ENCODE measurements at places on chromosomes 7 and 10. TPM values are rescaled to one million over a fixed set of nuclear protein-coding genes. Genes with fewer than 3 reads are reported as not detected.

Gene SPDYE18
- not detected for total RNA-seq

Gene FXYD4
- not detected for total RNA-seq

Gene EPO
- total RNA-seq = not detected

Gene TMEM176B
- total RNA-seq = 5.8 TPM

Gene CALCR
- 5.1 TPM for total RNA-seq

Gene CNPY1
- 0.46 TPM for total RNA-seq

Gene OR2A7
- 0.69 TPM for total RNA-seq

Gene PDE1C
- total RNA-seq = 19.6 TPM

Gene PAPOLB
- 1.8 TPM for total RNA-seq

Gene OPALIN
- not detected for total RNA-seq

Gene NPC1L1
- not detected for total RNA-seq

Gene NME8
- not detected for total RNA-seq

Gene CCDC3
- total RNA-seq = 16.6 TPM

Gene ARID5B
- 27.9 TPM for total RNA-seq

Gene HOXA13
- total RNA-seq = not detected

Gene DTX2
- 3.0 TPM for total RNA-seq

Gene PIK3CG
- 1.8 TPM for total RNA-seq

Gene SUPV3L1
- 35.1 TPM for total RNA-seq

Gene KCND2
- total RNA-seq = 137 TPM

Gene NUTM2A
- 2.3 TPM for total RNA-seq

Gene TAF3
- total RNA-seq = 4.2 TPM

Gene NAT16
- total RNA-seq = 2.1 TPM

Gene GIMAP7
- 3.7 TPM for total RNA-seq

Gene THSD7A
- 30.4 TPM for total RNA-seq

Gene AKR1C4
- not detected for total RNA-seq

Gene CALML3
- 0.69 TPM for total RNA-seq

Gene SFTPA2
- total RNA-seq = not detected

Gene SFXN3
- total RNA-seq = 37.4 TPM

Gene PLEKHA8
- 28.4 TPM for total RNA-seq

Gene PRTFDC1
- 31.8 TPM for total RNA-seq

Gene CLDN3
- 0.69 TPM for total RNA-seq

Gene AMZ1
- total RNA-seq = 4.4 TPM

Gene AOC1
- total RNA-seq = not detected

Gene KNDC1
- 18.5 TPM for total RNA-seq

Gene SLC26A5
- 0.46 TPM for total RNA-seq

Gene PCBD1
- 27.0 TPM for total RNA-seq

Gene CPA5
- not detected for total RNA-seq

Gene SEMA3C
- 74.7 TPM for total RNA-seq

Gene ABCC2
- 1.6 TPM for total RNA-seq

Gene SORCS1
- total RNA-seq = 30.2 TPM

Gene SSC4D
- total RNA-seq = 1.6 TPM

Gene DRGX
- total RNA-seq = 0.23 TPM

Gene PDGFA
- 52.6 TPM for total RNA-seq

Gene CHAT
- 2.3 TPM for total RNA-seq

Gene CRHR2
- total RNA-seq = 1.6 TPM

Gene SLC16A12
- 3.9 TPM for total RNA-seq

Gene DYNC1I1
- total RNA-seq = 51.2 TPM

Gene GIMAP4
- 10.8 TPM for total RNA-seq

Gene C10orf143
- total RNA-seq = 1.4 TPM

Gene PNPLA8
- 81.4 TPM for total RNA-seq

Gene PNLIPRP1
- not detected for total RNA-seq

Gene OR2A5
- total RNA-seq = not detected

Gene SAMD9L
- 4.4 TPM for total RNA-seq
